ENCODE measurements at places on chromosomes 7 and 10. TPM values are rescaled to one million over a fixed set of nuclear protein-coding genes. Genes with fewer than 3 reads are reported as not detected.

DNA sequence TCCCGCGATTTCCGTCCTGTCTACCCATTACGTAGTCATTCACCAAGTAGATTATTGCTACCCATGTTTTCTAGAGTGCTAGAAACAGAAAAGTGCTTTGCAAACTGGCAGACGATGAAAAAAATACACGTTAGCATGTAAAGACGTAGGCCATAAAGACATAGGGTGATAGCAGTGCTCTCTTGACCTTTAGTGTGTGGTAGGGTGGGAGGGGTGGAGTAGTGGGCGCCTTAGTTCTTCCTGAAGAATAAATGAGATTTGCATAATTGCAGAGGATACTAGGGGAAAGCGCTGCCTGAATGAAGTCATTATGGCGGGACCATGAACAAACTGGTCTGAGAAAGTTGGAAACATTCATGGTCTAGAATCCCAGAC lies 948 bp downstream of the ZNF485 start:
- peak overlapping the region; percentile 87 for H3K4me3 ChIP-seq
- no peak for DNase-seq
- H3K36me3 ChIP-seq = peaks cover 34% of the 10 kb centered on the region
- peak overlapping the region; percentile 67 for H3K27ac ChIP-seq
- H3K4me1 ChIP-seq = peaks cover 58% of the 10 kb centered on the region

GRCh38 chr7:135102372-135102771 lies 45.5 kb upstream of the TMEM140 start:
- H3K4me1 ChIP-seq = no peaks in the 10 kb centered on the region
- H3K4me3 ChIP-seq = no peak overlapping the region
- DNase-seq = no peak
- H3K36me3 ChIP-seq = peaks cover 5% of the 10 kb centered on the region
- H3K27ac ChIP-seq = no peak overlapping the region

DNA sequence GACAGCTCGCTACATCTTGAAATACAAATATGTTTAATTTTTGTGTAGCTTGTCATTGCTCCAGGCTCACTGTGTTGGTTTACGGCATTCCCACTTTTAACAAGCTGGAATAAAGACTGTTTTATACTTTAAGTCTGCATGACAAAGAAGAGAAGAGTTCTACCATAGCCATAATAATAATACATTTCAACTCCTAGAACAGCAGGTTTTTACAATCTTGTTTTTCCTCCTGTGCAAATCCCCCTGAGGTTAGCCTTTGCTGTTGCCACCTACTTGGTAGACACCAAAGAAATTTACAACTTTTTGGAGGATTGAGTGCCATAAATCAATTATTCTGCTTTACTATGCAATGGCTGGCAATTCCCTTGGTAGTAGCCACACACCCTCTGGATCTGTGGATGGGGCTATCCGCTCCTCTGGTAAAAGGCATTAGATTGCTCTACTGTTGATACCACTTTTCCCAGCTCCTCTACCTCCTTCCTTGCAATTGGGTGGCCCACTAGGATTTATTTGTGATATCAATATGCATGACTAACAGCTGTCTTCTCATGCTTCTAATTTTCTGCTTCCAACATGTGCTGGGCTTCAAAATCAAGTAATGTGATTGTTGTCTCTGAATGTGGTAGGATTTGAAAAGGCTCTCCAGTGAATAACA lies 60.2 kb downstream of the SFMBT2 start:
- H3K4me1 ChIP-seq = peaks cover 35% of the 10 kb centered on the region
- no peak for DNase-seq
- H3K27me3 ChIP-seq = no peaks in the 10 kb centered on the region
- peaks cover 13% of the 10 kb centered on the region for H3K36me3 ChIP-seq
- no peak overlapping the region for H3K4me3 ChIP-seq
- no peak overlapping the region for H3K27ac ChIP-seq

- H3K27ac ChIP-seq = no peak overlapping the region
- no peaks in the 10 kb centered on the region for H3K36me3 ChIP-seq
- DNase-seq = no peak
- H3K4me1 ChIP-seq = no peaks in the 10 kb centered on the region
- peaks cover 3% of the 10 kb centered on the region for H3K27me3 ChIP-seq
Observed at GRCh38 chr10:1615186-1615954, 122.0 kb downstream of the ADARB2 start.

- H3K36me3 ChIP-seq = no peaks in the 10 kb centered on the region
- peaks cover 5% of the 10 kb centered on the region for H3K27me3 ChIP-seq
- peaks cover 2% of the 10 kb centered on the region for H3K4me1 ChIP-seq
- H3K4me3 ChIP-seq = no peak overlapping the region
- H3K27ac ChIP-seq = no peak overlapping the region
Observed at GRCh38 chr10:62437696-62438095, 63.5 kb downstream of the ZNF365 start.

- no peaks in the 10 kb centered on the region for H3K4me1 ChIP-seq
- H3K27ac ChIP-seq = no peak overlapping the region
- no peak overlapping the region for H3K4me3 ChIP-seq
- DNase-seq = no peak
- H3K36me3 ChIP-seq = no peaks in the 10 kb centered on the region
Observed at GRCh38 chr7:11753433-11753832, 78.6 kb downstream of the THSD7A start.

DNA sequence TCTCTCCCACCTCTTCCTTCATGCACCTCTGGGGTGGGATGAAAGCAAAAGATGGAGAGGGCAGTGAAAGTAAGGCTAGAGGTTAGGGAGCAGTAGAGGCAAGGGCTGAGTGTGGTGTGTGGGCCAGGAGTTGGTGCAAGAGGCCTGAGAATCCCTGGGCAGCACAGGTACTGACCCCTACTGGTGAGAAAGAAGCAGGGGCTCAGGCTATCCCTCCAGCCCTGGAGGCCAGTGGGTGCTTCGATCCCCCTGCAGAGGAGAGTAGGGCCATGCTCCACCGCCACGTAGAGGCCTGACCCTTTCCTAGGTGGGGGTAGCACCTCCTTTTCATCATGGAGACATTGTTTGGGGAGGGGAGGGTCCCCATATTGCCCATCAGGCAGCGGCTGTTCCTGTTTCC lies 9.8 kb downstream of the CDHR1 start:
- H3K27me3 ChIP-seq = peaks cover 4% of the 10 kb centered on the region
- no peak for DNase-seq
- H3K27ac ChIP-seq = no peak overlapping the region
- H3K4me1 ChIP-seq = no peaks in the 10 kb centered on the region

DNA sequence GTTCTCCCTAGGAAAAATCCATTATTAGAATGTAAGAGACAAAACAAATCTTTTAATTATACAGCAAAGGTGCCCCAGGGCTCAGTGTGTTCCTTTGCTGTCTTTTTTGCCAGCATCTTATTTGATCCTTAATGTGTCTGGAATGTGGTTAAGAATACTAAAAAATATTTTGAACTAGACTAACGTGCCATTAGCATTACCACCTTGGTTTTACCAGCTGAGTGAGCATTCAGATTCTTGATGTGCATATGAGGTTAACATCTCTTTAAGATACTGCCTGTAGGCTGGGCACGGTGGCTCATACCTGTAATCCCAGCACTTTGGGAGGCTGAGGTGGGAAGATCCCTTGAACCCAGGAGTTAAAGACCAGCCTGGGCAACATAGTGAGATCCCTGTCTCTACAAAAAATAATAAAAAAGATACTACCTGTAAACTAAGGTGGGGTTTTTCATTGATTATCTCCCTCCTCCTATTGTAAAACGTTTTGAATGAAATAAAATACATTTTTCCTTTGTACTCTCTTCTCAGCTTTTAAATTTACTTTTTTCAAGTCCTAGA lies 96.6 kb downstream of the CCNY start:
- H3K27ac ChIP-seq = no peak overlapping the region
- peaks cover 51% of the 10 kb centered on the region for H3K4me1 ChIP-seq
- DNase-seq = no peak
- no peak overlapping the region for H3K4me3 ChIP-seq

DNA sequence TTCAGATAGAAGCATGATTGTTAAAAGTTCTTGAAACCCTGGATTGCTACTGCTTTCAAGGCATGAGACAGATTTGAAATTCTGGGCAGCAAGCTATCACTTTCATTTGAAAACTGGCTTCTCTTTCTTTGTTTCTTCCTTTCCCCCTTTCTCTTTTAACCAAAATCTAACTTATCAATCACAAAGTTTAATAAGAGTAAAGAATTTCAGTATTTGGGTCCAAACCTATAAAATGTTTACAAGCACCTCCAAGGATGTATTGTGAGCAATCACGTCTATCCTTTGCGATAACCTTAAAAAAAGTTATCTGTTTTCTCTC lies 21.6 kb upstream of the RPA3 start:
- H3K27ac ChIP-seq = no peak overlapping the region
- DNase-seq = no peak
- H3K4me1 ChIP-seq = peaks cover 19% of the 10 kb centered on the region
- H3K27me3 ChIP-seq = no peaks in the 10 kb centered on the region

GDF2 gene
- not detected for polyA plus RNA-seq

NRAP gene
- polyA plus RNA-seq = not detected

CACNA2D1 gene
- polyA plus RNA-seq = not detected

NOS3 gene
- 2.4 TPM for polyA plus RNA-seq

HOGA1 gene
- polyA plus RNA-seq = not detected

OLAH gene
- polyA plus RNA-seq = not detected

TFR2 gene
- polyA plus RNA-seq = 1.1 TPM

Data from immature natural killer cell (primary cell).